ENCODE measurements at places on chromosomes 12 and 14. TPM values are rescaled to one million over a fixed set of nuclear protein-coding genes. Genes with fewer than 3 reads are reported as not detected.

PIP4P1 gene
- 28.6 TPM for total RNA-seq

ADAM21 gene
- 0.26 TPM for total RNA-seq

HSPB8 gene
- total RNA-seq, result 2.8 TPM

GZMH gene
- not detected for total RNA-seq

DUSP6 gene
- total RNA-seq, result 528 TPM

DNAJC22 gene
- total RNA-seq, result 0.51 TPM

CACNA1C gene
- total RNA-seq, result 0.38 TPM

MIP gene
- total RNA-seq, result 0.26 TPM

PRPH gene
- total RNA-seq, result not detected

TAS2R10 gene
- total RNA-seq, result 0.13 TPM

TTC8 gene
- 9.6 TPM for total RNA-seq

MAP1LC3B2 gene
- 0.13 TPM for total RNA-seq

CATSPERB gene
- total RNA-seq, result 1.6 TPM

NR1H4 gene
- not detected for total RNA-seq

TRPV4 gene
- 1.4 TPM for total RNA-seq

APOF gene
- total RNA-seq, result not detected

AMIGO2 gene
- 1.3 TPM for total RNA-seq

RPL10L gene
- total RNA-seq, result not detected

ASCL1 gene
- total RNA-seq, result not detected

DIO3 gene
- total RNA-seq, result not detected

GLS2 gene
- 0.13 TPM for total RNA-seq

ETFBKMT gene
- 2.7 TPM for total RNA-seq

GLIPR1L2 gene
- 0.13 TPM for total RNA-seq

RNASE2 gene
- not detected for total RNA-seq

IL31 gene
- not detected for total RNA-seq

EPYC gene
- not detected for total RNA-seq

LUM gene
- total RNA-seq, result not detected

MYO1H gene
- not detected for total RNA-seq

METTL3 gene
- total RNA-seq, result 46.1 TPM

MDGA2 gene
- total RNA-seq, result not detected

DEGS2 gene
- total RNA-seq, result 0.26 TPM

TMEM30B gene
- total RNA-seq, result 0.13 TPM

EID3 gene
- total RNA-seq, result 2.7 TPM

NKX2-8 gene
- not detected for total RNA-seq

CORO1C gene
- 213 TPM for total RNA-seq

DIABLO gene
- total RNA-seq, result 60.6 TPM

CSRNP2 gene
- total RNA-seq, result 19.3 TPM

PTPRQ gene
- not detected for total RNA-seq

GDF3 gene
- total RNA-seq, result 1.0 TPM

DBX2 gene
- not detected for total RNA-seq

ANO6 gene
- total RNA-seq, result 83.7 TPM

KRT72 gene
- total RNA-seq, result not detected

PSME1 gene
- 144 TPM for total RNA-seq

CNOT2 gene
- total RNA-seq, result 112 TPM

RNASE7 gene
- not detected for total RNA-seq

SP7 gene
- total RNA-seq, result not detected

SLC10A1 gene
- not detected for total RNA-seq

PLD4 gene
- total RNA-seq, result not detected

ARHGAP9 gene
- not detected for total RNA-seq

SMIM41 gene
- total RNA-seq, result under 0.01 TPM

HIP1R gene
- 39.7 TPM for total RNA-seq

SGPP1 gene
- 9.9 TPM for total RNA-seq

Measured in dermis microvascular lymphatic vessel endothelial cell (primary cell).